Caco-2 (cell line): ENCODE measurements at places on chromosomes 2 and 18. TPM values are rescaled to one million over a fixed set of nuclear protein-coding genes. Genes with fewer than 3 reads are reported as not detected.

Gene SH2D6
- 0.51 and 0.88 TPM in 2 replicates for total RNA-seq

Gene UPP2
- total RNA-seq = not detected in 2 replicates

Gene FECH
- 14.5 and 17.1 TPM in 2 replicates for total RNA-seq

Gene VWA3B
- total RNA-seq = not detected in 2 replicates

Gene IMMT
- total RNA-seq = 125 and 129 TPM in 2 replicates

Gene RTKN
- 123 and 139 TPM in 2 replicates for total RNA-seq

Gene FMNL2
- total RNA-seq = 38.0 and 38.2 TPM in 2 replicates

Gene ABCG5
- total RNA-seq = not detected in 2 replicates

Gene MAP3K2
- total RNA-seq = 35.0 and 38.7 TPM in 2 replicates

Gene EIPR1
- 35.6 and 36.9 TPM in 2 replicates for total RNA-seq

Gene PTPRM
- total RNA-seq = 100.0 and 112 TPM in 2 replicates

Gene CD28
- total RNA-seq = 0.30 and 0.84 TPM in 2 replicates

Gene CFAP65
- total RNA-seq = 0.34 and 0.77 TPM in 2 replicates

Gene TBC1D8
- total RNA-seq = 29.3 and 29.5 TPM in 2 replicates

Gene ATP6V1C2
- 4.2 and 4.8 TPM in 2 replicates for total RNA-seq

Gene TTN
- total RNA-seq = 9.3 and 11.0 TPM in 2 replicates

Gene ASB18
- not detected in 2 replicates for total RNA-seq

Gene ABCG8
- 0.12 TPM in 1 of 2 replicates, not detected in the other for total RNA-seq

Gene CRYGC
- total RNA-seq = not detected in 2 replicates
